ENCODE measurements at places on chromosomes 13 and 19. TPM values are rescaled to one million over a fixed set of nuclear protein-coding genes. Genes with fewer than 3 reads are reported as not detected.

The INSL3 gene
- total RNA-seq: 12.5 TPM

The CLEC4G gene
- total RNA-seq: not detected

DNA sequence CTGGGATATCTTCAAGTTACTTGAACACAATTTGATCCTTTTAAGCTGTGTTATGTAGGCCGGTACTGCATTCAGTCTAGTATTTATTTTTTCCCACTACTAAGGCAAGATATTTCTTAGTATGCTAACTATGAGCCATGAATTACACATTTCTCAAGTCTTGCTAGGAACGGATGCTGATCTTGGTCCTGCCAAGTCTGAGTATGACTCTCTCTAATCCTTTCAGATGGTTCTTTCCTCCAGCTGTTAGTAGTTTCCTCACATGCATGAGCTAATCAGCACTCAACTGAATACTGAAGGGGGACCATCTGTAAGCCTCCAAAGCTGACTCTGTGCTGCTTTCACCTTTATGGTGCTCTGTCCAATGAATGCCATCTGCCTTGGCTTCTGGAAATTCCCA lies 460.3 kb downstream of the KCTD12 start:
- no peak for DNase-seq

GRCh38 chr13:30567072-30567471 lies 50.6 kb upstream of the USPL1 start:
- no peak for DNase-seq

DNA sequence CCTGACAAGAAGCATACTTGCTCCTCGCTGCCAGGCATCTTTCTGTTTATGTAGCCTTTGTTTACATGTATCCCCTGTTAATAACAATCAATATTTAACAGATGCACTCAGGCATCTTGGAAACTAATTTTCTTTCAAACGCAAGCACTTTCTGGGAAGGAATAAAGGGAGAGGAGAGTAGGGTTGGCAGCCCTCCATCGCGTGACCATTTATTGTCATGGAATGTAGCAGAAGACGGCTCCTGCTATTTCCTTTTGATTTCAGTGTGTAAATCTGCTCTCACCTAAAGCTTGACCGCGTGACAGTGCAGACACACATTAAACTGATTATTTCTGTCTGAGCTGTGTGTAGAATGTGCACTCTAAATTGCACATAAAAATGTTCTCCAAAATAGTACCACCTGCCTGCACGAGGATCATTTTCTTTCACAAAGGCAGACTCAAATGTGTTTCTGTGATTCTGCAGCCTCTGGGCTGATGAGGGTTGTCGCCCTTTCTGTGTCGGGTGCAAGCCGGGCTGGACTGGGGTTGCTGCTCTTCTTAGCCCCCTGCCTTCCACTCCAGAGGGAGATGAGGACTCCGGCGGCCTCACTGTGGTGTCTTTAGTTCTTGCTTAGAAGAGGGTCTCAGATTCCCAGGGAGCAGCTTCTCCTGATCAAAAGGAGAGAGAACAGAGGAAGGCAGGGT lies 223.5 kb upstream of the MAB21L1 start:
- DNase-seq: no peak

The PABPC3 gene
- 0.60 TPM for total RNA-seq

The NLRP12 gene
- total RNA-seq: not detected

The ZNF100 gene
- 26.1 TPM for total RNA-seq

GRCh38 chr19:19226663-19227062 lies 14.9 kb downstream of the NCAN start:
- DNase-seq: no peak

The CA11 gene
- 11.9 TPM for total RNA-seq

- DNase-seq: no peak
Measured at GRCh38 chr19:11242025-11242424, 2.6 kb downstream of the ANGPTL8 start.

The EML2 gene
- 149 TPM for total RNA-seq

Data from activated T-cell treated with anti-CD3 and anti-CD28 coated beads, Interleukin-2, amount 50 U/mL, for 72 hours (primary cell).